ENCODE measurements at places on chromosomes 4 and X.
A peak's percentile ranks its signal among the peaks of the same experiment; 100 is the strongest.

GRCh38 chr4:174526731-174527130 is 4.4 kb upstream of the HPGD start:
- no peak for DNase-seq

DNA sequence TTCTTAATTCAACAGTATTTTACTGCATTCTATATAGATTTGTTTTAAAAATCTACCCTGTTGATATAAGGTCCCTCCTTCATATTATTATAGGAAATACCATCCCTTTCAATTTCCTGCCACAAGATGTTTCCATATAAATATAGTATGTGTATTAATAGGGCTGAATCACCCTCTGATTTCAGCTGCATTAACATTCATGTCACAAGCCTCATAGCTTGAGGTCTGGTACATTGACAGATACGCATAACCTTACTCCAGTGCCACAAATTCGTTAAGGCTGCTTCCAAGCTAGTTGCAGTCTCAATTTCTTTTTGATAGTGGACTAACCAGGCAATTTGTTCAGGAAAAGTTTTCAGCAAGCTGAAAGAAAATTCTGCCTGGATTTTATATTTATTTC is 128.4 kb downstream of the KLHL34 start:
- no peak for DNase-seq

- DNase-seq = no peak
These were observed 73.0 kb upstream of the FRMPD4 start for GRCh38 chrX:12065251-12065650.

GRCh38 chr4:99321241-99322191 is at the start of gene ADH1B:
Gene ADH1B, minus strand, starts transcription at chr4:99321401. Its CDS starts 70 bp downstream, at chr4:99321331.
- DNase-seq = no peak

DNA sequence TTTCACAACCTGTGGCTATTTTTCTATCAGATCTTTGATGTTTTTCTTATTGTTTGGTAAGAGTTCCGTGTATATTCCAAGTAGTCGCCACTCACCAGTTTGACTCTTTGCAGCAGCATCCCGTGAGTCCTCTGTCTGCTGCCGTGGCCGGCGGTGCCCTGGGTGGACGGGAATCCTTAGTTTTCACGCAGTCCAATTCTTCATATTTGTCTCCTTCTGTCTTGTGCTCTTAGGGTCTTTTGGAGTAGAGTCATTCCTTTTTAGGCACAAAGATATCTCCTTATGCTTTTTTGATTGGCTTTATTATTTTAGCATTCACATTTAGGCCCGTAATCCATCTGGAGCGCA is 94.9 kb upstream of the MSX1 start:
- no peak for DNase-seq

DNA sequence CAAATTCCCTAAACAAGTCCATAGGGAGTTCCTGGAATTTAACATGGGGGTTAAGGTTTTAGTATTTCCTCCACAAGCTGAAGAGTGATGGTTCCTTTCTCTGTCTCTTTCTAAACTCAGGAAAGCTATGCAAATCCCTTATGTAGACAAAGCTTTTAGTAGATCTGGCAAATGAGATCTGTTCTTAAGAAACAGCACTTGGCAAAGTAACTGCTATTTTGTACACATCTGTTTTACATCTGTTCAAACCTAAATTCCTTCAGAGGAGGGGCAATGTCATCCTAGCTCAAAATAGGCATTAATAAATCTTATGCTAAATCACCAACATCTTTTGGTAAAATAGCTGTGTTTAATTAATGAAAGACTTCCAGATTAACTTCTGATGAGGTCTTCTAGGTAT is 137.8 kb upstream of the TBC1D9 start:
- no peak for DNase-seq

DNA sequence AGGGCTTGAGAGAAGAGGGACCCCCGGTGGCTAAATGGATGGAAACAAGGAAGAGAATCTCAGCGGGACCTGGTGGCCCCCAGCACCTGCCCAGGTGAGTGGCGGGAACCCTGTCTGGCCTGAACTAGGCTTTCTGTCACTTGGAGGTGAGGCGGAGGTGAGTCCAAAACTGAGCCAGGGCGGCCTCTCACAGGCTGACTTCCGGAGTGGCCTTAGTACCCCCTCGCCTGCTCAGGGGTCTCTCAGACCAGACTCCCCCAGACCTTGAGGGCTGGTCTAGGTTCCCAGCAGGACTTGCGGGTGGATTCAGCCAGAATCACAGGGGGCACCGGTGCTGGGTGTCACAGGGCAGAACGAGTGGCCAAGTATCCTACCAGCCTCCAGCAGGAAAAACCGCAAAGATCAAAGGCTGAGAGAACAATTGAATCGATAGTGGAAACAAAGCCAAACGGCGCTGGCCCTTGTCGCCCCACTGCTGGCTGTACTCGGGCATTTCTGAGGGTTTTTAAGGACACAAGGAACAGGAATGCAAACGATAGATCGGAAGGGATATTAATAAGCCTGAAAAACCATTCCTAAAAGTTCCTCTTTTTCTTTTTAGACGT is 67.8 kb downstream of the WFS1 start:
- no peak for DNase-seq

- no peak for DNase-seq
These were observed 55.2 kb downstream of the NEK1 start for GRCh38 chr4:169557061-169557636.

DNA sequence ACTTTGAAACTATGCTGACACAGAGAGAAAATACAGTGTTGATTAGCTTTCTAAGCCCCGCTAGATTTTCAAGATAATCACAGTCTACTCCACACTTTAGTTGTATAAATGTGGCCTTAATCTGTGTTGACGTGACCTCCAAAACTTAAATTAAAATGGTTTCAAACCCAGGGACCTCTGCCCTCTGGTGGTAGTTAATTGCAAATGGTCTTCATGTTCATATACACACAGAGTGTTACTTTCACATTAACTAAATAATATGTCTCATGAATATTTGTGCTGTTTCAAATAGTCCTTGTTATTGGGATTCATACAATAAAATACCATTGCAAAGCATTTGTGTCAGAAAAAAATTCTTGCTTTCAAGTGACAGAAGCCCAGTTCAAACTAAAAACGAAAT is 64.3 kb downstream of the TASL start:
- DNase-seq = no peak

- no peak for DNase-seq
These were observed 80.0 kb downstream of the FHIP1A start for GRCh38 chr4:151488968-151489367.

- no peak for DNase-seq
These were observed 121.7 kb upstream of the CXXC4 start for GRCh38 chr4:104616401-104616820.

- no peak for DNase-seq
These were observed 103.4 kb upstream of the LNX1 start for GRCh38 chr4:53694666-53695065.

GRCh38 chrX:134249241-134249640 is 12.3 kb downstream of the CCDC160 start:
- DNase-seq = no peak

- DNase-seq = no peak
These were observed 10.1 kb upstream of the EXOSC9 start for GRCh38 chr4:121790976-121791375.

GRCh38 chrX:29143756-29144155 is 556.5 kb downstream of the IL1RAPL1 start:
- no peak for DNase-seq

- DNase-seq = no peak
These were observed 8.1 kb downstream of the SH3BP2 start for GRCh38 chr4:2800691-2801596.

DNA sequence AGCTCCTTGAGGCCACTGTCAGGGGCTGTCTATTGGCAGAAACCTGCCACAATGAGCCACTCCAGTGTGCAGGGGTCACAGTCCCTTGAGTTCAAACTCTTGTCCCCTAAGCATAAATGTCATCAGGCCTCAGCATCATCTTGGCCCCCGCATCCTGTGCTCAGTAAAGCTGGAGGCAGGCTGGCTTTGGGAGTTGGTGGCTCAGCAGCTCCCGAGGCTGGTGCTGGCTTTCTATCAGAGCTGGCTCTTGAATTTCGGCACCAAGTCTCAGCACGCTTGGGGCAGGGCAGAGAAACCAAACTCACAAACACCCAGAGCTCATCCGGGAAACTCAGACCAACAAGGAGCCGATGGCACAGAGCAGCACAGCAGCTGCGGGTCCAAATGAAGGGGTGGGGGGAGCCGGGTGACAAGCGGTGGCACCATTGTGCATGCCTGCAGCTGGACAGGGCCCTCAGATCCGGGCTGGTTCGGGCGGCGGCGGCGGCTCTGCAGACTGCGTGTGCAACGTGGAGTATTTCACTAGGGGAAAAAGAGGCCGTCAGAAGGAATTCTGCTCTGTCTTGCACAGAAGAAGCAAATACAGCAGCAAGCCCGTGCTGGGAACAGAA is 75.5 kb downstream of the MTMR1 start:
- DNase-seq = no peak

DNA sequence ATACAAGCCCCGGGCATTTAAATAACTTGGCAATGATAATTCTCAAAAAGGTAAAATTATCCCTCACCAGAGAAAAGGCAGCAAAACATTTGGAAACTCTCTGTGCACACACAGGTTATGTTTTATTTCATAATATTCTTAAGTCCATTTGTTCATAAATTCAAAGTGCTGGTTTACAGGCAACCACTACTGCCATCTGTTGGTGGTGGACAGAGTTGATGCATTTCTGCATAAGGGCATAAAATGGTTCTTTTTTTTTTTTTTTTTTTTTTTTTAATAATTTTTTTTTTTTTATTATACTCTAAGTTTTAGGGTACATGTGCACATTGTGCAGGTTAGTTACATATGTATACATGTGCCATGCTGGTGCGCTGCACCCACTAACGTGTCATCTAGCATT is 31.5 kb upstream of the IL21 start:
- peak; percentile 34 for DNase-seq

DNA sequence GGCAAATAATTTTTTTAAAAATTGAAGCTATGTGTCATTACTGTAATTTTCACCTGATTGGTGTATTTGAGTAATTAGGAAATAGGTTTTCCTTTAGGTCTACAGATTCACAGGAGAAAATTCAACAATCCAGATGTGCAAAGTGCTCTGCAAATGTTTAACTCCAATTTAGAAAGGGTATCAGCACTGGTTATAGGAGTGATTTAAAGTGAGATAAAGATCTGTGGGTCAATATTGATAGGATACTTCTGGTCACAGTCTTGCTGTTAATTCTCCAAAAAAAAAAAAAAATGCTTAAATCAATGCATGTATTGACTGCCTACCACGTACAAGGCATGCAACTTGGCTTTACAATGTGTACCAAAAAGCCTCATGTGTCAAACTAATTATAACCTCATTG is 271.3 kb downstream of the PPP3CA start:
- no peak for DNase-seq

- DNase-seq = no peak
These were observed 2.9 kb downstream of the PDGFRA start for GRCh38 chr4:54231768-54232688.

DNA sequence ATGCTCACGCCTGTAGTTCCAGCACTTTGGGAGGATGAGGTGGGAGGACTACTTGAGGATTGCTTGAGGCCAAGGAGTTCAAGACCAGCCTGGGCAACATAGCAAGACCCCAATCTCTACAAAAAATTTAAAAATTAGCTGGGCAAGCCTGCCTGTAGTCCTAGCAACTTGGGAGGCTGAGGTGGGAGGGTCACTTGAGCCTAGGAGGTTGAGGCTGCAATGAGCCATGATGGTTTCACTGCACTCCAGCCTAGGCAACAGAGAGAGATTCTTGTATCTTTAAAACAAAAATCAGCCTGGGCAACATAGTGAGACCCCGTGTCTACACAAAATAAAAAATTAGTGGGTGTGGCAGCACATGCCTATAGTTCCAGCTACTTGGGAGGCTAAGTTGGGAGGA is 1.9 kb downstream of the ZNF41 start:
- no peak for DNase-seq

- DNase-seq = no peak
These were observed 42.2 kb upstream of the NKRF start for GRCh38 chrX:119648421-119648775.

DNA sequence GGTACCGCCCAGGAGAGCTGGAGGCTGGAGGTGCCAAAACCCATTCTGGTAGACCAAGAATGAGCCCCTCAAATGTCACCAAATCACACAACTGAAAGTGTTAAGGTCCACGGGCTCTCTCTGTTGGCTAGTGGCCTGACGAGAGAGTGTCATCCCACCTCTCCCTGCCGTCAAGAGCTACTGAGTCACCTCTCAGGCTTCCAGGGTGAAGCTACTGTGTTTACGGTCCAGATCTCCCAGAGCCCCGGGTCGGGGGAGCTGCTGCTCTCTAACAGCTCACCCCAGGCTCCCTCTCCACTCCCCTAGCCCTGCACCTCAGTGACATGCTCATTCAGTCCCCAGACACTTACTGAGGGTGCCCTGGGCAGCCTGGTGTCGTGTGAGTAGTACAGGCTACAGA is 59.2 kb downstream of the ADGRG2 start:
- no peak for DNase-seq

- no peak for DNase-seq
These were observed 41.8 kb upstream of the UGT2B15 start for GRCh38 chr4:68712207-68712606.

GRCh38 chr4:145679520-145679919 is 426 bp upstream of the C4orf51 start:
- no peak for DNase-seq

GRCh38 chr4:68447201-68447600 is at the start of gene TMPRSS11E:
Gene TMPRSS11E, plus strand, starts transcription at chr4:68447463. Its CDS starts 50 bp downstream, at chr4:68447513.
- DNase-seq = no peak

DNA sequence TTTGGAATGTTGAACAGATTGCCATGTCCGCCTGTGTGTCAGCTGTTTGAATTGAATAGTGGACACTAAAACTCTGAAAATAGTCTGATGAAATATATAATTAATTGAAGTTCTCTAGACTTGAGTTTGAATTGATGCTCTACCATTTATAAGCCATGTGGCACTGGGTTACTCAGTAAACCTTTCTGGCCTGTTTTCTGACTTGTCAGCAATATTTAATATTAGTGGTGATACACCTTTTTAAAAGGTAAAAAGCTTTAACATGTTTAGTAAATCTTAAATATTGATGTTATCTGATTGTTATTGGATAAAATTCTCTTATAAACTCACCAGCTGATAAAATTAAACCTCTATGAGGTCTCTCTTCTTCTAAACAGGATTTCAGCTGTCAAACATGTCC is 695.4 kb upstream of the HS3ST1 start:
- no peak for DNase-seq

DNA sequence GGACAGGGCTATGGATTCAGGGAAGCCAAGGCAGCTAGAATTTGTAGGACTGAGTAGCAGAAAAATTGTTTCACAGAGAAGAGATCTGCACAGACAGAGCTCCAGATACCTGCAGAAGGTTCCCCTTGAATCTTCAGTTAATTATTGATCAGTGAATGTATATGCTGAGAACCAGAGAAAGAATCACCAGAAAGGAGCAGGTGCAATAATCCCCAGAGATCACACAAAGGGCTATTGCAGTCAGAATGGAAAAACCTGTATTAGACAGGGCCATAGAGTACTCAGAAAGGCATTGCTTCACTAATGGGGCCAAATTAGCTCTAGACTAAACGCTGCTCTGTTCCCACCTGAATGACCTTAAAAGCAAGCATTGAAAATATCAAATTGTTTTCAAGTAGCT is 35.5 kb upstream of the SMAD1 start:
- no peak for DNase-seq
